Fibroblast of skin of left biceps (primary cell): ENCODE measurements at places on chromosomes 7 and 10.
A peak's percentile ranks its signal among the peaks of the same experiment; 100 is the strongest.

DNA sequence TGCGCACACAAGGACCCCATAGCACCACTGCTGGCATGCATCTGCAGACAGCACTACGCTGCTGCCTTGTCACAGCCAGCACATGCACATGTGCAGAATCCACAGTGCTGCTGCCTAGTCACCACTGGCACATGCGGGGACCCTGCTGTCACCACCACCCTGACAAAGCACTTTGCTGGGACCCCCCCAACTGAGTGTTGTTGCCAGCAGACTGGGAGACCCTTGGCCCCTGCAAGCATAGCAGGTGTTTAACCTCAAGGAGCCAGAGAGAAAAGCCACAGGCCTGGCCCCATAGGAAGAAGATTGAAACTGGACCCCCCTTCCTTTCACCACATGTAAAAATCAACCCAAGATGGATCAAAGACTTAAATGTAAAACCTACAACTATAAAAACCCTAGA lies 211.2 kb downstream of the ITGB1 start:
- DNase-seq = no peak

GRCh38 chr7:82012453-82012852 lies 242.6 kb upstream of the HGF start:
- DNase-seq = no peak

DNA sequence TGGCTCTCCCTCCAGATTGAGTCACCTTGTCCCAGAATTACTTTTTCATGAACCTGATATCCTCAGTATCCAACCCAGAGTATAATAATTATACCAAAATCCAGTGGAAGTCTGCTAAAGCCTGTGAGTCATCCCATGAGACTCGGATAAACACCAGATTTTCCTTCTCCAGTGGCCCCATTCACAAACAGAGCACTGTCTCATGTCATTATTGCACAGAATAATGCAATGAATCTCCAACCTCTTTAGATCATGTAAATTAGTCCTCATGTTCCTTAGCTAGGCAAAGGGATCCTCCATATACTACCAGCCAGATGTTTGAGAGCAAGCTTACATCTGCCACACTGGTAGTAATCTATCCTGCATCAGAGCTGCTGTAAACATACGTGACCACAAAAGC lies 89.0 kb downstream of the AMPH start:
- peak; percentile 64 for DNase-seq

DNA sequence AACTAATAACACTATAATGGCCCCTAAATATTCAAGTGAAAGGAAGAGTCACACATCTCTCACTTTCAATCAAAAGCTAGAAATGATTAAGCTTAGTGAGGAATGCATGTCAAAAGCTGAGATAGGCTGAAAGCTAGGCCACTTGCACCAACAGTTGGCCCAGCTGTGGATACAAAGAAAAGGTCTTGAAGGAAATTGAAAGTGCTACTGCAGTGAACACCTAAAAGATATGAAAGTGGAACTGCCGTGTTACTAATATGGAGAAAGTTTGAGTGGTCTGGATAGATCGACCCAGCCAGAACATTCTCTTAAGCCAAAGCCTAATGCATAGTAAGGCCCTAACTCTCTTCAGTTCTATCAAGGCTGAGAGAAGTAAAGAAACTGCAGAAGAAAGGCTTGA lies 12.1 kb upstream of the SNX13 start:
- no peak for DNase-seq

- peak; percentile 81 for DNase-seq
Measured at GRCh38 chr10:47137311-47137851, 162.6 kb upstream of the GDF10 start.
